WERI-Rb-1 (cell line): ENCODE measurements at places on chromosomes 1 and 21.

DNA sequence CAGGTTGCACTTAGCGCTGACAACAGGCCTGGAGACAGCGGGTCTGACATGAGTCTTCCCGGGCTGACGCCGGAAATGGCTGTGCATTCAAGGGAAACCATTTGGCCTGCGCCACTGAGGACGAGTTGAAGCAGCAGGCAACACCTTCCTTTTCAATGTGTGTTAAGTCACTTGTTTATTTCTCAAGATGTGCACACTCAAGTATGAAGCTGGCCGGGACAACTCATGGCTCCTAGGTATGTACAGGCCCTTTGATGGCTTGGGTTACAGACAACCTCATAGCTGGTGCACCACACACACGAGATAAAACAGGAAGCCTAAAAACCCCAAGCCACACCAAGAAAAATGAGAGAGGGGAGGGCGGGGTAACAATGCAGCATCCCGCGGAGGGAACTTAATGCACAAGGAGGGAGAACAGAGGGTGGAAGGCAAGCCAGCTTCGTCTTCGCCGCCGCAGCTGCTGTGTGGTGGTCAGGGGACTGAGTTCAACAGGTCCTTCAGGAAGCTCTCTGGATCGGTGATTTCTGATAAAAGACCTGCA lies 118.0 kb upstream of the IFFO2 start:
- no peak for DNase-seq

- DNase-seq, result no peak
These were observed 29.4 kb upstream of the MX1 start for GRCh38 chr21:41396558-41397075.

- no peak for DNase-seq
These were observed at the start of gene CYYR1 for GRCh38 chr21:26572702-26573381. CYYR1 (minus strand) TSS chr21:26573286; CDS start chr21:26572940, 346 bp downstream.

DNA sequence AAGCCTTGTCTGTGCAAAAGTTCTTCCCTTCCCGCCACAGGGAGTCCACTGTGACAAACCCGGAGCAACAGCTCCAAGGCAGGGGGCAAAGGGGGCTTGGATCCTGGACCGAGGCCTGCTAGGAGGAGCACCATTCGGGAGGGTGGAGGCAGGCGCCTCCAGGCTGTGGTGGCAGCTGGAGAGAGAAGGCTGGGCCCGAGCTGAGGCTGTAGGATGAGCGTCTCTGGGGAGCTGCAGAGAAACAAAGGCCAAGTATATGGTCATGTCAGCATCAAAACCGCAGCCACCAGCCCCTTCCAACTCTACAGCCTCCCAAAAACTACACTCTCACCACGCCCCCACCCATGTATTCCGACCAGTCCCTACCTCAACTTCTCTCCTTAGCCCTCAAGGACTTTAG lies 579 bp downstream of the SH3BP5L start:
- no peak for DNase-seq

DNA sequence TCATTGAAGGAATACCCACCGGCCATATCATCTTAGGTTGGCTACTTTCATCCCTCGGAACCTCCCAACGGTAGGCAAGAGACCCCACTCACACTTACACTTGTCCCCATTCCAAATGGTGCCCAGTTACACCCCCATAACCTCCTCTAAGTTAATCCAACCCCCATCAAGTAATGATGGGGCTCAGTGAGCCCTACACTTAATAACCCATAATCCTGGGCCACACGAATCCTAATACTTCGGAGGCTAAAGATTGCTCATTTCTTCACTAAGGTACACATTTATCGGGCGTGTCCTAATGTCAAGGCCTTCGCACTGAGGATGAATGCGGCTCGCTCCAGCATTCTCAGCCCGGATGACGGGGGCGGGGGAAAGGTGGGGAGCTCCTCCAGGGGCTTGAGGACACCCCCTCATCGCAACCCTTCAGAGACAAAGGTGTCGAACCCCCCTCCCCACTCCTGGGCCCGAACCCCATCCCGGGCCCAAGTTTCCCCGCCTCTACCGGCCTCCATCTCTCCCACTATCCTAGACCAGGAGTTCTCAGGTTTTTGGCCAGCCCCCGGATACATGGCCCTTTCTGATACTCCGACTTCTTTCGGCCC lies 435 bp downstream of the ILF2 start:
- DNase-seq, result no peak

GRCh38 chr1:81708250-81708649 lies 92.5 kb upstream of the ADGRL2 start:
- DNase-seq, result no peak

DNA sequence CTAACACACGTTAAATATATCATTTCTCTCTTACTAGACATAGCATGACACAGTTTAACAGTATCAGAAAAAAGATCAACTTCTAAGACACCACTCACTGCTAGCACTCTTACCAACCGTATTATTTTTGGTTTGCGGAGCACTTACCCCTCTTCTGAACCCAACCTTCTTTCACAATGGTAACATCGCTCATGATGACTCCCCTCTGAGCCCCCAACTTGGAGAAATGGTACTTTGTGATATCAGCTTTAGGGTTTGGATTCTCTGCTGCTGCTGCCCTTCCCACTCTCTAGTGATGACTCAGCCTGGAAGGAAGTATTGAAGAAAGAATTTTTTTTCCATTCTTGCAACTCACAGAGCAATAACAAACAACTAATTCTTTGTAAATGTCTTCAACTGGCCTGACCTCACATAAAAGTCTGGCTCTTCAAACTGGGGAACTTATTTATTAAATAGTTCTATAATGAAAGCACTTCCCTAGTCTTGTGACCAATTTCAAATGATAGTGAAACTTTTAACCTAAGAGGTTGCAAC lies 7.0 kb downstream of the AKT3 start:
- DNase-seq, result no peak
